ENCODE measurements at places on chromosomes 11 and 22. TPM values are rescaled to one million over a fixed set of nuclear protein-coding genes. Genes with fewer than 3 reads are reported as not detected.

DNA sequence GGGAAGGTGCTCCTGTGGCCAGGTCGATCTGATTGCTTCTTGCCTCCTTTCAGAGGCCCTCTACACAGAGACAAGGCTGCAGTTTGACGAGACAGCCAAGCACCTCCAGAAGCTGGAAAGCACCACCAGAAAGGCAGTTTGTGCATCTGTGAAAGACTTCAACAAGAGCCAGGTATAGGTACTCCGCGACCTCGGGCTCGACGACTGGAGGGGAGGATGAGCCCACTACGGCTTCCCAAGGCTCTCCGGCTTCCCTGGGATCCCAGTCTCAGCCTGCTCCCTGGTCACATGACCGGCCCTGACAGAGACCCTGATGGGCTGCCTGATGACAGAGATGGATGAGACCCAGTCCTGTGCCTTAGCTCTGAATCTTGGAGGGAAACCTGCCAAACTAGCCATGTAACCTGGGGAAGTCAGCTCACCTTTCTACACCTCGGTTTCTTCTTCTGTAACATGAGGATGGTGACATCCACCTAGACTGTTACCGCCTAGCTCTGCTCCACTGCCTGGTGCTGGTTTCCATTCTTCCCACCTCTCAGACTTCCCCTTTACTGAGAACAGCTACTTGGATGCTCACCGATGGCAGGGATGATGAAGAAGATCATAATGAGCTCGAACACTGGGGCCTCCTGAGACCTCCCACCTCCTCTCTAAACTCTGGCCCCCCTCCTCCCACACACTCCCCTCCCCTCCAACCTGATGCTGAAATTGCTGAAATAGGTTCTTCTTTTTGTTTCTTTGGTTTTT, 8.9 kb downstream of the RIBC2 start:
- no peak for DNase-seq
- H3K27me3 ChIP-seq, result no peaks in the 10 kb centered on the region
- no peak overlapping the region for H3K27ac ChIP-seq
- no peak overlapping the region for H3K4me3 ChIP-seq
- no peaks in the 10 kb centered on the region for H3K36me3 ChIP-seq

DNA sequence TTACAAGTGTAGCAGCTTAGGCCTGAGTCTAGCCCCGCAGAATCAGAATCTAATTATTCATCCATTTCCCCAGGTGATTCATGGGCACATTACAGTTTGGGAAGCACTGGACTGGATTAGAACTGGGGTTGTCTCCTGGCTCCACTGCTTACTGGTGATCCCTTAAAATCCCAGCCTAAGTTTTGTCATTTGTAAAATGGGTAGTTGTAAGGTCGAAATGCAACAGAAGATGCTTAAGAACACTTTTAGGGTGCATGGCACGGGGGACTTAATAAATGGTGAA, 1.3 kb downstream of the STX3 start:
- H3K27me3 ChIP-seq, result no peaks in the 10 kb centered on the region
- peaks cover 16% of the 10 kb centered on the region for H3K36me3 ChIP-seq
- DNase-seq, result no peak
- H3K27ac ChIP-seq, result peak overlapping the region; percentile 96
- peak overlapping the region; percentile 98 for H3K4me3 ChIP-seq

DNA sequence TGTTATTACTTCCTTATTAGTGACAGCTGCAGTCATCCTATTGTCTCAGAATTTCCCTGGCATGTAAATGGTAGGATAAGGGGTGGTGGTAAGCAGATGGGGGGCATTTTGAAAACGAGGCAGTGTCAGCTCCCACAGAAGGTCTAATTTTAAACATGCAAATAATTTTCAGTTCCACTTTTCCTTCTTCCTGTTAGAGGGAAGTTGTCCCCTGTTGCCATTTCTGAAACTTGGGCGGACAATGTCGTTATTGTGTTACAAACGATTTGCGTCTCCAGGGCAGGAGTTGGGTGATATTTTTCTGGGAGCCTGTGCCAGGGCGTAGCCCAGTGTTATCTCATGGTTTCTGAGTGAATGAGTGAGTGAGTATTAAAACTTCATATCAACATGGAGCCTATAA, 7.4 kb downstream of the PTPRJ start:
- H3K27me3 ChIP-seq, result no peaks in the 10 kb centered on the region
- H3K4me3 ChIP-seq, result no peak overlapping the region
- DNase-seq, result no peak
- peak overlapping the region; percentile 54 for H3K27ac ChIP-seq
- peaks cover 63% of the 10 kb centered on the region for H3K4me1 ChIP-seq

DNA sequence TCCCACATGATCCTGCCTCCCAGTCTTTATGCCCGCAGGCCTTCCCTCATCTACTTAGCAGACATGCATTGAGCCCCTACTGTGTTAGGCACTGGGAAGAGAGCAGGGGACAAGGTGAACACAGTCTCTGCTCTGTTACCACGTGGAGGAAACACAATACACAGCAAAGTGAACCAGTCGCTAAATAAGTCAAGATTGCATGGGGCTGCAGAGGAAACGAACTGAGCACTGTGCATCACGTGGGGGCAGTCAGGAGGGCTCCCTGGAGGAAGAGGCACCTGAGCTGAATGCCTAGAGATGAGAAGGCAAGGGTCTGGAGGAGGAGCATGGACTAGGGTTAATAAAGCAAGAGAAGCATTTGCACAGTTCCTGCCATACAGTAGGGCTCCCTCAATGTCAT, 102.7 kb downstream of the MN1 start:
- H3K27ac ChIP-seq, result no peak overlapping the region
- H3K27me3 ChIP-seq, result no peaks in the 10 kb centered on the region
- H3K36me3 ChIP-seq, result no peaks in the 10 kb centered on the region
- no peak overlapping the region for H3K4me3 ChIP-seq
- H3K4me1 ChIP-seq, result no peaks in the 10 kb centered on the region

DNA sequence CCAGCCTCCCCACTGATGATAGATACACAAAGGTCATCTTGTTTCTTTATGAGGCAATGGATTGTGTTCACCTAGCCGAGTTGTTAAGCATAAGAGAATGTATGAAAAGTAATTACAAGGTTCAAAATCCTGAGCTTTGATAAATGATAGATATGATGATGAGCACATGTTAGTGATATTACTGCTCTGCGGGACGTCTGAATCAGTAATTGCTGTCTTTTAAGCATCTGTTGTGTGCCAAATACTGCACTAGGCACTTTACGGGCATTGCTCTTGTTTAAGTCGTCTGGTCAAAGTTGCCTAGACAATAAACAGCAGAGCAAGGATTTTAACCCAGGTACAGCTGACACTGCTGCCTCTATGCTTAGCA, 559 bp upstream of the RNF141 start:
- peak overlapping the region; percentile 77 for H3K4me3 ChIP-seq
- peak overlapping the region; percentile 93 for H3K27ac ChIP-seq
- peaks cover 9% of the 10 kb centered on the region for H3K4me1 ChIP-seq
- H3K36me3 ChIP-seq, result no peaks in the 10 kb centered on the region

TRIM29 gene
- 8.3 TPM for total RNA-seq

DNA sequence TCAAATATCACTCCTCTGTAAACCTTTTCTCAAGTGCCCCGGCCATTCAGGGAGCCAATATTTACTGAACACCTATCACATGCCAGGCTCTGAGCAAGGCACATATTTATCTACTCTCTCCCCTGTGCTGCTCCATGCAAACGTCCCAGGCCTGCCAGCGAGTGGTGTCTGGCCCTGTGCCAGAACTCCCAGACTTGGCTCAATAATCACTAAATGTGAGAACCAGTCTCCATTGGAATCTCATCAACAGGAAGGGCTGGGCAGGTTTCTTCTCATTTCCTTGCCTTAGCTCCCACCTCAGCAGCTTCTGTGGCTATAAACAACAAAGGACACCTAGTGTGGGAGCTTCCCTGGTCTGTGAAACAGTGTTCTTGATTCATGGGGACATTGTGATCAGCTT, 21.7 kb downstream of the RASSF10 start:
- no peak overlapping the region for H3K27ac ChIP-seq
- no peak overlapping the region for H3K4me3 ChIP-seq
- H3K36me3 ChIP-seq, result no peaks in the 10 kb centered on the region
- no peaks in the 10 kb centered on the region for H3K27me3 ChIP-seq
- H3K4me1 ChIP-seq, result peaks cover 9% of the 10 kb centered on the region
- DNase-seq, result peak; percentile 52

DNA sequence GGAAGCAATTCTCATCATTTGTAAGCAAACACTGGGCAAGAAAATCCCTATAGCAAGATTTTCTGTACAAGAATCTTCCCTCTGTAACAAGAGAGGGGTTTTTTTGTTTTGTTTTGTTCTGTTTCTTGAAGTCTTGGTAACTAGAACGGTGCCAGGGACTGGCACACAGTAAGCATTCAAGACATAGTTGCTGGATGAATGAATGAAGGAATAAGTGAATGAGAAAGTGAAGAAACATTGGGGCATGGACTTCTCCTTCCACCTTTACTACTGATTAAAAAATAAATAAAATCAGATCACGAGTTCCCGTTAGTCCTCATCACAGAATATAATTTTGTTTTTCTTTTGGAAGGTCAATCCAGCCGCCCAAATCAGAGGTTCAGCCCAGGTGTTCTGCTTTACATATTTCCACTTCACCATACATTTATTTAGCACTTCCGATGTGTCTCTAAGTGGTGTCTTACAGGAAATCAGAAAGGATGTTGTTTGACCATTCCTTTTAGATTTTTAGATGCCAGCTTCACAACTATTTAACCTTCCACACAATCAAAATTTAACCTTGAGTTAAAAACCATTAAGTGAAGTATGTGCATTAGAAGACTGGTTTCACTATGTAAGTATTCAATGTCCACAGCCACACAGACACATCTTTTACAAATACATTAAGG, 281.2 kb downstream of the CADM1 start:
- H3K36me3 ChIP-seq, result no peaks in the 10 kb centered on the region
- H3K4me3 ChIP-seq, result no peak overlapping the region
- no peak for DNase-seq
- H3K27ac ChIP-seq, result peak overlapping the region; percentile 14
- H3K4me1 ChIP-seq, result no peaks in the 10 kb centered on the region
- no peaks in the 10 kb centered on the region for H3K27me3 ChIP-seq

DNA sequence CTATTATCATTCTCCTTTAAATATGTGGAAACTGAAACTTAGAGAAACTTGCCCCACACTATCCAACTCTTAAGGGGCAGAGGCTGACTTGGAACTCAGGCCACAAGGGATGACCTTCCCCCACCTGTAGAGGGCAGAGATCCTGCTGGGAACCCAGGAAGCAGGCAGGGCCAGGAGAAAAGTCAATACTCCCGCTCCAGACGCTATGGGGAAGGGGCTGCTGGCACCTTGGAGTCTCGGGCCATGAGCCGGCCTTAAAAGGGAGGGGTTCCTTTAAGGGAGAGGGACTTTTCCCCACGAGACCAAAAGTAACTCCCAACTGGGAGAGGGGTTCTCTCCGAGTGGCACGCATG, 620 bp upstream of the ANO5 start:
- DNase-seq, result no peak
- H3K27me3 ChIP-seq, result no peaks in the 10 kb centered on the region
- peak overlapping the region; percentile 56 for H3K27ac ChIP-seq
- H3K36me3 ChIP-seq, result no peaks in the 10 kb centered on the region
- peaks cover 14% of the 10 kb centered on the region for H3K4me1 ChIP-seq

- H3K36me3 ChIP-seq, result no peaks in the 10 kb centered on the region
- DNase-seq, result no peak
- H3K4me1 ChIP-seq, result peaks cover 24% of the 10 kb centered on the region
- no peak overlapping the region for H3K27ac ChIP-seq
- no peaks in the 10 kb centered on the region for H3K27me3 ChIP-seq
Measured at GRCh38 chr11:395866-396265, 1.9 kb downstream of the PKP3 start.

PRMT3 gene
- total RNA-seq, result 10.6 TPM

DNA sequence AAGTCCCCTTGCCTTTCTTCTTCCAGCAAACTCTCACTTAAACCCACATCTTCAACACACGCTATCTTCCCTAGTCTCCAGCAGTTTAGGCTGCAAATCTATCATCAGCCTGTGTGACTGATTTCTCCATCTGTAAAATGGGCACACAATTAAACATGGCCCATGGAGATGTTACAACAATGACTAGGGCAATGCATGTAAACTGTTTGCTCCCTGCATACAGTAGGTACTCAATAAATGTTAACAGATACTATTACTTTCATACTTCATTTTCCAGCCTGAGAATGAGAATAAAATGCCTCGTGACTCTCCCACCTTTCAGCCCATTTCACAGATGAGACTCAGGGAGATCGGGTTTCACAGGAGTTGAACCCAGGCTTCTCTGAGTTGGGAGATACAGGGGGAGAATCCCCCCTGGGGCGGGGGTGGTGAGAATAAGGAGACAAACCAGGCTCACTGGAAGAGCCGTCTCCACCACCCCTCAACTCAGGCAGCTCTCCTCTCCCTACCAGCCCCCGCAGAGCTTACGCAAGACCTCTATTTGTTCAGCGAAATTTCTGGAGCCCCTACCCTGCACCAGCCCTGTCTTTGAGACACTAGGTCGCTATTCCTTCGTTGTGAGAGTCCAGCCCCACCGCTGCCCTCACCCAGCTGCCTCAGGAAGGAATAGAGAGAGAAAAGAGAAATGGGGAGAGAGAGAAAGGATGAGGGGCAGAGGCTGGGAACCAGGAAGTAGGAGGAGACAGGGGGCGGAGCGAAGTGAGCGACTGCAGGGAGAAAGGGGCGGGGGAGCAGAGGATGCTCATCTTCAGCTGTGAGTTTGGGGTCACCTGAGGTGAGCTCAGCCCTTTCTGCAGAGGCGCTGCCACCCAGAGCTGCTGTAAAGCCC, 42.1 kb upstream of the KLHL35 start:
- H3K36me3 ChIP-seq, result no peaks in the 10 kb centered on the region
- H3K4me1 ChIP-seq, result peaks cover 35% of the 10 kb centered on the region
- H3K4me3 ChIP-seq, result peak overlapping the region; percentile 28
- H3K27ac ChIP-seq, result peak overlapping the region; percentile 78
- DNase-seq, result peak; percentile 69

DNA sequence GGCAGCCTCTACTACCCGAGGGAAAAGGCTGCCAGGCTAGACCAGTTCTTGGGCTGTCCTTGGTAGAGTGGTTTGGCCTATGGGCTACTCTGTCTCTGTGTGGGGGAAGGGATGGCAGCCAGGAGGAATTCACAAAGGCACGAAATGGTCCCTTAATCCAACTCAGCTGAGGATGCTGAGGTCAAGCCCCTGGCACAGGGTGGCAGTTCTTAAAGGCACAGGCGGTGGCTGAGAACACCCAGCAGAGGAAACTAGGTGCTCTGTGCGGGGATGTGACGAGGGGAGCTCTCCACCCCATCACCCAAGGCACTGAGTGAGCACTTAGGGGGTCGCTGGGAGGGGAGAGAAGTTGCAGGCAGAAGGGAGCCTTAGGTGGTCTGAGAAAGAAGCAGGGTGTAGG, at the start of gene MFRP:
TSS of gene MFRP (minus strand) at position 101 of the 400 bp plus-strand sequence. CDS start 192 bp downstream, outside the sequence.
- no peak within 1 kb of the TSS for H3K27ac ChIP-seq
- DNase-seq, result peak; percentile 8
- no peak within 1 kb of the TSS for H3K4me3 ChIP-seq
- H3K36me3 ChIP-seq, result no peaks in the 10 kb centered on the region

GRCh38 chr22:43269246-43269645, 73.9 kb downstream of the SCUBE1 start:
- no peaks in the 10 kb centered on the region for H3K36me3 ChIP-seq
- no peak overlapping the region for H3K4me3 ChIP-seq
- DNase-seq, result no peak
- no peaks in the 10 kb centered on the region for H3K27me3 ChIP-seq
- H3K4me1 ChIP-seq, result peaks cover 15% of the 10 kb centered on the region

All from lower lobe of right lung (tissue), 2 donors.